ENCODE measurements at places on chromosomes 12 and 14.

DNA sequence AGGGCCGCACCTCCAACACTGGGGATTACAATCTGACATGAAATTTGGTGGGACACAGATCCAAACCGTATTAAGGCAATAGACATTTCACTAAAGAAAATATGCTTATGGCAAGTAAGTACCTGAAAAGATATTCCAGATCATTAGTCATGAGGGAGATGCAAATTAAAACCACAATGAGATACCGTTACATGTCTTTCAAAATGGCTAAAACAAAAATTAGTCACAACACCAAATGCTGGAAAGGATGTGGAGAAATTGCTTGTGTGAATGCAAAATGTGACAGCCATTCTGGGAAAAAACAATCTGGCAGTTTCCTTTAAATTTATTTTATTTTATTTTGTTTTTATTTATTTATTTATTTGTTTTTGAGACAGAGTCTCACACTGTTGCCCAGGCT is 82.3 kb upstream of the PTGDR start:
- DNase-seq, result no peak

DNA sequence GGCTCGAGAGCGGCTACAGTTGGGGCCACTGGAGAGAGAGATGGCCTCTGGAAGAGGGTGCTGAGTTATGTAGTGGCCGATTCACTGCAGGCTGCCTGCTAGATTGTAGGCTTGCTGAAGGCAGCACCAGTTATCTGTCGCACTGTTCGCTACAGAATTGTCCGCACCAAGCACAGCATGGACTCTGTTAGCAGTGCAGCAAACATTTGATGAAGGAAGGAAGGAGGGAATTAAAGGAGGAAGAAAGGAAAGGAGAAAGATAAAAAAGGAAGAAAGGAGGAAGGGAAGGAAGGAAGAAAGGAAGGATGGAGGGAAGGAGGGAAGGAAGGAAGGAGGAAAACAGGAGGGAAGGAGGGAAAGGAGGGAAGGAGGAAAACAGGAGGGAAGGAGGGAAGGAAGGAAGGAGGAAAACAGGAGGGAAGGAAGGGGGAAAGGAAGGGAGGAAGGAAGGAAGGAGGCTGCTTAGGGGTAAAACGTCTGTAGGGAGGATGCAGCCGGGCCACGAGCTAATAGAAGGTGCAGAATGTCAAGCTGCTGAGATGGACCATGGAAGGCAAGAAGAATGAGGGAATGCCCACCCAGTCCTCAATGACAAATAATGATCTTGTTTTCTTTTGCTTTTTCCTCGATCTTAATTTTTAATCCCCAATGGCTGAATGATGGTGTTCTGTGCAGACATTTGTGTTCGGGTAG is 27.3 kb upstream of the ADIPOR2 start:
- DNase-seq, result no peak

GRCh38 chr14:74155749-74156148 is 71.0 kb downstream of the LIN52 start:
- no peak for DNase-seq

DNA sequence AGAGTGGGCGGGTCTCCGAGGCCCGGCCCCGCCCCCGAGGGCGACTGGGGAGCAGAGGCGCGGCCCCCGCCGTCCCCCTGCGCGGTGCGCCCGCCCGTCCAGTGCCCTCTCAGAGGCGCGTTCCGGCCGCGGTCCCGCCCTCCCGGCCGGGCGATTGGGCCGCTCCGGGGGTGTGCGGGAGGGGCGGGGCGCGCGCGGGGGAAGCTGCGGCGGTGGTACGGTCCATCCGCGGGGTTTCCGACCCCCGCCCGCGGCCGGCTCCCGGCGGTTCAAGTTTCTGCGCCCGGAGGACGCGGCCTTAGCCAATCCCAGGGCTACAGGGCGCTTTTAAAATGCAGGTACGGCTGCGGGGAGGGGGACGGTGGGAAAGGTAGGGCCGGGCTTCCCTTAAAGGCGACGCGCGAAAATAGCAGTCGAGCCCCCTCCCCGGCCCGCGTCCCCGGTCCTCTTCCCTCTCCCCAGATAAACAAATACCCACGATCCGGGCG is 315 bp upstream of the CCDC85C start:
- peak; percentile 91 for DNase-seq

DNA sequence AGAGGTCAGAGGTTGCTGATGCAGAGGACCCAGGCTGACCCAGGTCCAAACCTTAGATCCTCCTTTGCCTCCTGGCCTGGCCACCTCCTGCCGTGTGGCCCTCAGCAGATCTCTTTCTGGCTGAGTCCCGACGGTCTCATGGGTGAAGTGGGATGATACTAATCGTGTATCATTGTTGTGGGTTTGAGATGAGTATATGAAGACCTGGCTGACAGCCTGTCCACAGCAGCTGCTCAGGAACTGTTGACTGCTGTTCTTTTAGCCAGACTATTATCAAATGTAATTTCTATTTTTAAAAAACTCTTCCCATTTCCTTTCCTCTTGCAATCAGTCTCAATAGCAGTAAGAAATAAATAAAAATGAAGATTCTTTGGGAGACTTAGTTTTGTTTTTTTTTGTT is 45.6 kb downstream of the ANKRD9 start:
- no peak for DNase-seq

- no peak for DNase-seq
These were observed 24.4 kb downstream of the RCOR1 start for GRCh38 chr14:102616799-102617198.

DNA sequence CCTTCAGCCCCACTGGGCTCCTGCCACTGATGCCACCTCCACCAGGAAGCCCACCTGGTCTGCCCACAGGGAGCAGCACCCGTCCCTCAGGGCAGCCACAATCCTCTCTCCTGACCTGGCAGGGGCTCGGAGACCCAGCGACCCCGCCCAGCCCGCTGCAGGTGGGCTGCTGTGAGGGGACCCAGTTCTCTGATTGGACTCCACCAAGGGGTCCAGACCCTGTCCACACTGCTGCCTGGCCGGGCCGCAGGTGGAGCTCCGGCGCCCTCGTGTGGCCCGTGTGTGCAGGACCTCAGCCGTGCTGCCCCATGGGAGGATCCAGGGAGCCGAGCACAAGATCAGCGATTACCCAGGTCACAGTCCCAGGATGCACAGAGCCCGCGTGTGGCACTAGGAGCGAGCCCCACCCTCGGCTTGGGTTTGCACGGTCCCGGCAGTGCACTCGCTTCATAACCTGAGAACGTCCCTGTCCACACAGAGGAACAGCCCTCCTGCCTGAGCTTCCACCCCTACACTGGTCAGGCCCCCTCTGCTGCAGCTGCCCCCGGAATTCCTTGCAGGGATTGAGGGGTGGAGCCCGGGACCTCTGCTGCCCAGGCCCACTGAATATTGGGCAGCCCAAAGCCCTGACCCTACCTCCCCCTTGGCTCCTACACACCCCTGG is 35.4 kb upstream of the TMEM179 start:
- no peak for DNase-seq

- no peak for DNase-seq
These were observed 47.0 kb downstream of the SIX1 start for GRCh38 chr14:60602291-60602690.

GRCh38 chr12:13170892-13171490 is 25.5 kb upstream of the EMP1 start:
- no peak for DNase-seq

DNA sequence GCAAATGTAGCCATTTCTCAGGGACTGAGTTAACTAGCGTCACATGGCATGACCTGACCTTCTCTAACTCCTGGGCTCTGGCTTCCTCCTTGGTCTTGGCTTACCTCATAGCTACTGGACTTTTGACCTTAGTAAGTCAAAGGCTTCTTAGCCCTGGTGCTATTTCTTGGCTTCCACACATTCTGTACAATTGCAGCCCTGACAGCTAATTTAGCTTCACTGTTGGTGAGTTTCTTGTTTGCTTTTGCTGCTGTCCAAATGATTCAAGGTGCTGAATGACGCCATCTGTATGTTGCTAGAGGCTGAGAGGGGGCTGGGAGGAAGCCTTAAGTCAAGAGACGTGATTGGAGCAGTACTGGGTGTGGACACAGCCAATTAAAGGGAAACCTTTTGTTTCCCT is 202.7 kb downstream of the PRKD1 start:
- DNase-seq, result no peak

DNA sequence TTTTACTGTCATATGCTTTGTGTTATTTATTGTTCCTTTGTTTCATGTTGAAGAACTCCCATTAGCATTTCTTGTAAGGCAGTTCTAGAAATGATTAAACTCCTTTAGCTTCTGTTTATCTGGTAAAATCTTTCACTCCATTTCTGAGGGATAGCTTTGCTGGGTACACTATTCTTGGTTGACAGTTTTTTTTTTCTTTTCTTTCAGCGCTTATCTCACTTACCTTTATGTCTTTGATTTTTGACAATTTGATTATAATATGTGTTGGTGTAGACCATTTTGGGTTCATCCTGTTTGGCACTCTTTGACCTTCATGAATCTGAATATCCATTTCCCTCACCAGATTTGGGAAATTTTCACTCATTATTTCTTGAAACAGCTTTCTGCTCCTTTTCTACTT is 16.2 kb downstream of the FBXO33 start:
- no peak for DNase-seq

DNA sequence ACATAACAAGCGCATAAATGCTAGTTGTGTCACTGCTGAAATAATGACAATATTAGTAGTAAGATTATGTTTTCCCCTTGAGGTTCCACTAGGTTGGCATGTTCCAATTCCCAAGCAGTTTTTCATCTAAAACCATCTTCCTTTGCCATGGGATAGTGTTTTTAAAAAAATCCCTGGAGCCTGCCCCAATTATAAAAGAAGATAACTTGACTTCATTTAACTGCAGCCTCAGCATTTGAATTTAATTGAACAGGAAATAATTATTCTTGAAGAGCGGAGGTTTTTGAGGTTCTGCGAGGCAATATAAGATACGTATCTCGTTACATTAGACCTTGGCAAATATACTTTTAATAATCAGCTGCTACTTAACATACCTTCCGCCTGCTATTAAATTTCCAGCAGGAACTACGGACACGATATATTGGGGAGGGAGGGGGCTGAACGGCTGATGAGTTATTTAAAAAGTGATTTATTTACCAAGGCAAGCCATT is 65.2 kb upstream of the HSPB8 start:
- DNase-seq, result no peak

DNA sequence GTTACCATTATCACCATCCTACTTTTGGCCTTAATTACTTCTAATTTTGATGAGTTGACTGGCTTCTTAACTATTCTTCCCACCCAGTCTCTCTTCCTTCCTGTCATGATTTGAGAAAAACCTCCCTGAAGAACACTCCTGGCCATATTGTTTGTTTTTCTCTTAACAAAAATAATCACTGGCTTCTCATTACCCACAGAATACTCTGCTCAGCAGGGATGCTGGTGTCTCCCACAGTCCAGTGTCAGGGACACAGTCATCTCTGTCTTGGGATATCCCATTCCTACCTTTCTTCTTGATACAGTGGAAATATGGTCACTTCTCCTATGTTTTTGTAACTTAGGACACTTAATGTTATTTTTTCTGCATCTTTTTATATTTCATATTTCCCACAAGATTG is 103.7 kb downstream of the SRGAP1 start:
- DNase-seq, result no peak

DNA sequence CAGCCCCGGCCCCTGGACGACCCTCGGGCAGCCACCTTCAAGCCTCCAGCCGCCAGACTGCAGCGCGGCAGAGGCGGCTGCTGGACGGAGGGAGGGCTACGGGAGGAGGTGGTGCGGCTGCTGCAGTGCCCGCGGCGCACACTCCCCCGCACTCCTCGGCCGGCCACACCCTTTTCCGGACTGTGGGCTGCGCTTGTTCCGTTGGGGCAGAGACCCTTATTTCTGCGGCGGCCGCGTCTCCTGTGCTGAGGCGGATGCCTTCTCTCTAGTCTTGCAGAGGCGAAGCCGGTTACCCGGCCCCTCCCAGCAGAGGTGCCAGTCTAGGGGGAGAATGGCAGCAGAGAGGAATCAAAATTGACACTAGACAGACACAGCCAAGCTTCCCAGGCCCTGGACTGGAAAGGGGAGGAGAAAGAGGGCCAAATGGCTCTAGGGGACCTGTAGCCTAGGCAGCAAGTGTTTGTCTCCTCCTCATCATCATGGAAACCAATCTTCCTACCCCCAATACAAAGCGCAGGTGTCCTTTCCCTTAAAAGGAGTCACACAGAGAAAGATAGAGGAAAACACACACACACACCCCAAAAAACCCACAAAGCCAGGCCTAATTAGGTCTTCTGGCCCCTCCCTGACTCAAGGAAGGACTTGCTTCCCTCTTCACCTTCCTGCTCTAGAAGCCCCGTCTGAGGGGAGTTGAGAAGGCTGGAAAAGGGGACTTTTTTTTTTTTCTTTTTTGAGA is 1.3 kb downstream of the ESYT1 start:
- peak; percentile 66 for DNase-seq

DNA sequence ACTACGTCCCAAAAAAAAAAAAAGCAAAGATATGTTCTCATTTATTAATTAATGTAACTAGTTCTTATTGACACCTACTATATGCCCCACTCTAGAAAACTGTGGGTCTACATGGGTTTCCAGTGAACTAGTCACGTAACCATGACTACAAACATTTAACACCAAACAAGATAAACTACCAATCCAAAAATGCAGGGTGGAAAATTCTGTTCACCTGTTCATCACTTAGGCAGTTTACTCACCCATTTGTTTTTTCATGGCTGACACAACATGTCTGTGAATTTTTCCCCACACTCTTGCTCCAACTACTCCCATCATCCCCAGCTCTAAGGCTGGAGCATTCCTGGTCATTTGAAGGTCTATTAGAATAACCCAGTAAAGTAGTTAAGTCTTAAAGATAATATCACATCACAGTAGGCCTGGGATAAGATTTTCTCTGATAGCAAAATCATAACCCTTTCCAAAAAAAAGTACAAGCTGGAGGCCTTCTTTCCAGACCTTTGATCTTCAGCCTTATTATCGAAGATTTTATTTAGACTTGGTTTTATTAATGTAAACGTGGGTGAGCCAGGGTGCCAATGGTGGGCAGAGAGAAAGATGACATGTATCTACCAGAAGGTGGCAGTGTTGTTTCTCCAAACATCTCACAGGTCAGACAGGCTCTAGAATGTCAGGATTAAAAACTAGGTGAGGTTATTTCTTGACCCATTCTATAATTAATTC is 61.6 kb upstream of the DAAM1 start:
- no peak for DNase-seq

DNA sequence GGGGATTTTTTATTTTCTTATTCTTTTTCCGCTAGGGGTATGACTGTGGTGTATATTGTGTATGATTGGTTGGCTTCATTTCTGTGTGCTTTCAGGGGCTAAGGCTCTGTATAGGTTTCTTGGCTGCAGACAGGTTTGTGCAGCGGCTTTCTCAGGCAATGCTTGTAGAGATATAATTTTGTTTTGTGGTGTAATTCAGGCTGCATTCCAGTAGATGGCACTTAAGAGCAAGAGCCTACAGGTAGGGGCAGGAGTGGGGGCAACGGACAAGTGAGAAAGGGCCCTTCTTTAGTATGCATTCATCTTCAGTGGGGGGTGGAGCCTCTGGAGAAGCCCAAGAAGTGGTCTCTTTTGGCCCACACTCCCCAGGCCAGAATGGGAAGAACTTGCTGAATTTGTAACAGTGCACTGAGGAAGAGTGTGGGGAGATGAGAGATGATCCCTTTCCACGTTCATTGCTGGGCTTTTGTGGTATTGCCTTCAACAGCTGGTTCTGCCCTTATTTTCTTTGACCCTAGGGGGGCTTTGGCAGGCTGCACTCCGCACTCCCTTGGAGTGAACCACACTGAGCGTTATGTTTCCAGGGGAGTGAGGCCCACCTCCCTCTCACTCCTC is 78.6 kb downstream of the IFNG-AS1 start:
- DNase-seq, result no peak
